Stimulated activated CD8-positive, alpha-beta memory T cell treated with anti-CD3 and anti-CD28 coated beads, Interleukin-7, amount 100 ng/mL, for 4 hours (primary cell): ENCODE measurements at places on chromosomes 4 and X.

- no peak for DNase-seq
Observed at GRCh38 chrX:73766431-73766795, 203.4 kb downstream of the CHIC1 start.

DNA sequence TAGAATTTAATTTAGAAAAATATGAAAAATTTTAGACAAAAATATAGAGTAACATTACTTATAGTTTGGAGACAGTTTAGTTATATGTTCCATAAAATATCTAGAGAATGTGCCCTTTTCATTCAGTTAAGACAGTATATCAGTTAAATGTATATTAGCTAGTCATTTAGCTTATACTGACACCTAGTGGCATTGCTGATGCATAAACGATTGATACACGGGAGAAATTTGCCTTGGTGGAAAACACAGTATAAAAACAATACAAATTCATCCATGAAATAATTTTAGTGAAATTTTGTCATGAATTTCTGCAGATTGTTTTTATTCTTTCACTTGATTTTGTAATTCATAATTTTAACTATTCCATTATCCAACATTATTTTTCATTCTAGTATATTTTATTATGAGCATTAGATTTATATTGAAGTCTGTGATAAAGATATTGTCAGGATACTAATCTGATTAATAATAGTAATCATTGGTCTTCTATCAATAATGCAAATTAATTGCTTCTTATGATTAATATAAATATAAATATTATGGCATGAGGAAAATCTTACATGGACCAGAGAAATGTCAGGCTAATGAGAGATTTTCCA, 219.0 kb downstream of the TLL1 start:
- DNase-seq: no peak

DNA sequence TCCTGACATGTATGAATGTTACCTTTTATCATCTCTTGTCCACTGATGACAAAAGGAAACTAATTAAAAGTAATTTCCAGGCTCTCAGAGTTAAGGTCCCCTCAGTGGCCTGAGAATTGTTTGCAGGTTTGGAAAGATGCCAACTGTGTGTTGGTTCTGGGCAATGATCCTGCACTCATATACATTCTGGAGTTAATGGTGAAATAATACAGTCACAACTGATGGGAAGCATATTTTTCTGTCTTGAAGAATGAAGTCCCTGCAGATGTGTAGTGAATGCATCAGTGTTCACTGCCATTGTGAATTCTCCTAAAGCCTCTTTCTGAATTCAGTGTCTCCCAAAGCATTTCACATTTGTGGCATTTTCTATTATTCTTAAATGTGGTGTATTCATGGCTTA, 238.1 kb upstream of the PPP1R2C start:
- DNase-seq: no peak

- DNase-seq: no peak
Observed at GRCh38 chr4:114527637-114528036, 71.0 kb upstream of the UGT8 start.

GRCh38 chr4:151806511-151806927, 45.7 kb upstream of the GATB start:
- no peak for DNase-seq

GRCh38 chrX:115494161-115494560, 66.8 kb upstream of the PLS3 start:
- no peak for DNase-seq

DNA sequence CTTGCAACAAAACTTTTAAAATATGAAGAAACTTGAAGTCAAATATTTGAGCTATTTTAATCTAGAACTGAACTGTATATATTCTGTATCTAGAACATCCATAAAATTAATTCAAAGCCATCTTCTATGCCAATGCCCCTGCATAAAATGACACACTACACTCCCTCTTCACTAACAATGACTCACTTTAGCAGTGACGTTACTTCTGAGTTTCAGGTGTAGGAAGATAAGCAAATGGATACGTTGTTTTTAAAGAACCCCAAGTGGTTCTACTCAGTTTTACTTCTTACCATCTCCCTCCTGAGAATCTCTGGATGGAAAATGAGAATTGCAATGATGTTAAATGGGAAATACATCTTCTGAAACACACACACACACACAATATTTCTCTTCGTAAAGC, 45.2 kb downstream of the CXXC4 start:
- no peak for DNase-seq

DNA sequence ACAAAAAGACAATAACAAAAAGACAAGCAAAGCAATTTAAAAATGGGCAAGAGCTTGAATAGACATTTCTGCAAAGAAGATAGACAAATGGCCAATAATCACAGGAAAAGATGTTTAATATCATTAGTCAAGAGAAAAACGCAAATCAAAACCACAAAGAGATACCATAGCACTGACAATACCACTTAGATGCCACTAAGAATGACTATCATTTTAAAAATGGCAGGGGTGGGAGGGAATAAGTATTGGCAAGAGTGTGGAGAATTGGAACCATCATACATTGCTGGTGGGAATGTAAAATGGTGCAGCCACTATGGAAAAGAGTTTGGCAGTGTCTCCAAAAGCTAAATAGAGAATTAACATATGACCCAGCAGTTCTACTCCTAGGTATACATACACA, 15.1 kb upstream of the EXOC1 start:
- no peak for DNase-seq

- no peak for DNase-seq
Observed at GRCh38 chr4:15717657-15718416, 15.0 kb downstream of the BST1 start.

GRCh38 chr4:153539422-153539821, 73.3 kb downstream of the TMEM131L start:
- no peak for DNase-seq

GRCh38 chr4:138972956-138973801, 42.4 kb upstream of the NOCT start:
- DNase-seq: no peak

GRCh38 chr4:93394545-93395081, 433.9 kb upstream of the ATOH1 start:
- no peak for DNase-seq

- no peak for DNase-seq
Observed at GRCh38 chr4:144720491-144720890, 74.5 kb downstream of the HHIP start.
